ENCODE measurements at places on chromosomes 1 and 21.

DNA sequence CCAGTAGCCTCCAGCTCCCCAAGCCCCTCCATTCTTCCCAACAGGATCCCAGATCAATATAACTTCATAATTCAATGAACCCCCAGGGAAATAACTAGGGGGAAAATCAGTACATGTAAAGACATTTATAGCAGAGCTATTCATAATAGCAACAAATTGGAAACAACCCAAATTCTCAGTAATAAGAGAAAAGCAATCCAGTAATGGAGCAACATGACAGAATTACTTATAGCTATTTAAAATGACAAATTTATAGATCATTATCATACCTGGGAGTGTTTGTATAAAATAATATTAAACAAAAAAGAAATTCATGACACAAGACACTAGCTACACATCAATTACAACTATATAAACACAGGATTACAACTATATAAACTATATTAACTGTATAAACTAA is 20.2 kb downstream of the PLEKHA6 start:
- no peak for DNase-seq

DNA sequence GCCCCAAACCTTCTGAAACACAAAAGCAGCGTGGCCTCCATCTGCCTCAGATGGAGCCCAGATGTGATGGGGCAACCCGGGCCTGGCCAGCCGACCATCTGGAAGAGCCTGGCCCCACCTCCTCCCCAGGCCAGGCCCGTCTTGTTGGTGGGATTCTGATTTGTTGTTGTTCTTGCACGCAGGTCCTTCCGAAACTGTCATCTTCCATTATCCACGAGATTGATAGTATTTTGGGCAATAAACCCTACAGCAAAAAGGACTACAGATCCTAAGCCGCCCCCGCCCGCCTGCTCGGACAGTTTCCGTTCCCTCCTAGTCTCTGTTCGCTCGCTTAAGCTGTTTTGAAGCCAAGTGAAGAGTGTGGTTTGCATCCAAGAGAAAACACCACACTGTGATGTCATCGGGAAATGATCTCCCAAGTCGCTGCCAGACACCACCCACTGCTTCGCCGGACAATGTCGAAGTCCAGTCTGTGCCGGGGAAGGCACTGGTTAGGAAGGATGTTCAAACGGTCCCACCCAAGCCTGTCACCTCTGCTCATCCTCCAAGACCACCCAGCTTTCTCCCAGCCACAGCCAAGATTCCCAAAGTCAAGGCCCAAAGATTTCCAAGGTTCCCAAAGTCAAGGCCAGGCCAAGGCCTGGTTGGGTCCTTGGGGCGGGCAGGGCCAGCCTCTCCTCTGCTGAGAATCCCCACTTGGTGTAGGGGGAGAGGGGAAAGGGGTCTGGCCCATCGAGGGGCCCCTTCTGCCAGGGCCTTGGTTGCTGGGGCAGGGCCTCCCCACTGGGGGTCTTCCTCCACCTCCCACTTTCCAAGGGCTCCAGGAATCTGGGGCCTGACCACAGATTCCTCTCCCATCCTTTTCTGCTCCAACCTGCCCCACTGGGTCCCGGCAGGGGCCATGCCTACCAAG is 52.9 kb downstream of the KCNAB2 start:
- DNase-seq: no peak

DNA sequence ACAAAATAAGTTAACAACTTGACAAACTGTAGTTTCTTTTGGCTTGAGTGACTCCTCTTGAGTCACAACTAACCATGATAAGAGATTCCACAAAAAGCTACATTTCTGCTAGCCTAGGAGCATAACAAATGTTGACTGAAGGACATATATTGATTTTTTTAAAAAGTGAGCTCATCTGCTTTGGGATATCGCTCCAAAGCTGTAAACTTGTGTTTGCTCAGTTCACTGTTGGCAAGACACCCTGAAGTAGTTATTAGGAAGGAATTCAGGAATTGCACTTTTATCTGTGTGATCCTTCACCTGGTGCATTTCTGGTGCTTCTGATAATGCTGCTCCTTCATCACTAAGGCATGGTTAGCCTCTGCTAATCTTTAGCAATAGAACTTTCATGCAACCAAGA is 23.7 kb downstream of the RWDD3 start:
- peak; percentile 10 for DNase-seq

DNA sequence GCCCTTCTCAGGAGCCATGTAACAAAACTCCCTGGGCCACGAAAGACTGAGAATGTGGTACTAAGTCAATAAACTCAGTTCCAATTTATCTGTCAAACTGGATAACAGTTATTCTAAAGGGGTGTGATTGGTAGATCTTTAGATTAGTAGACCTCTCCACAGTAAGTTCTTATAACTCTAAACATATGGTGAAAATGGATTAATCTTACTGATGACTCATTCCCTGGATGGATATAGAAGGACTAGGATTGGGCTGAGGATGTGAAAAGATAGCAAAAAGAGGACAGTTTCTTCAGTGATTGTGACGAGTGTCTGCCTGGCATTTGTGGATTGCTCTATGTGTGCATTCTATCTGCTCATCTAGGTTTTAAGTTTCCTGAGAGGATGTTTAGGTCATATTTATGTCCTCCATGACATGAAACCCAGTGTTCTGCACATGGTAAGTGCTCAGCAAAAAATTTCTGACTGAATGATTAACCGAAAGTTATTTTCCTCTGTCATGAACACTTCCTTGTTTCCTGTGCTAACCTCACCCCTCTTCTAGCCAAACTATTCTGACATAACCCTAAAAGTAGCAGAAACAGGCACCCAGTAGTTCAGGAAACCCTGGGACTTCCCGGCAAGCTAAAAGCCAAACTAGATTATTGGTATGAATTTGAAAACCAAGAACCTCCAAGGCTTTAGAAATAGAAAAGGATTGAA is 397.5 kb upstream of the PLXNA2 start:
- DNase-seq: no peak

DNA sequence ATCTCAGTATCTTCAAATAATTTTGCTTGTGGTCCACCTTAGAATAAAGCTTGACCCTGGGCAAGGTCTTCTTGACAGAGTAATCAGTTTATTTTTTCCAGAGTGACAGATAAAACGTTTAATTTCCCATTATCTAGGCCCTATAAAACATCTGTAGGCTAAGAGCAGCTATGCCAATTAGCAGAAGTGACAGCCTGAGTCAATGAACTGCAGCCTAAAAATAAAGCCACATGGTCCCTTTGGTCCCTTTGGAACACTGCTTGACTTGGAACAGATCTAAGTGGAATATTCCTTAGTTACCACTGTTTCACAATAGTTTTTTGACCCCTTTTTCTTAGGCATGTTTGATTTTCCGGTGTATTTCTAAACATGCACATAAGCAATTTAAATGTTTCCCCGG is 6.3 kb upstream of the RGS13 start:
- no peak for DNase-seq

- DNase-seq: peak; percentile 77
These were observed 26.0 kb downstream of the ROR1 start for GRCh38 chr1:63799820-63800219.

DNA sequence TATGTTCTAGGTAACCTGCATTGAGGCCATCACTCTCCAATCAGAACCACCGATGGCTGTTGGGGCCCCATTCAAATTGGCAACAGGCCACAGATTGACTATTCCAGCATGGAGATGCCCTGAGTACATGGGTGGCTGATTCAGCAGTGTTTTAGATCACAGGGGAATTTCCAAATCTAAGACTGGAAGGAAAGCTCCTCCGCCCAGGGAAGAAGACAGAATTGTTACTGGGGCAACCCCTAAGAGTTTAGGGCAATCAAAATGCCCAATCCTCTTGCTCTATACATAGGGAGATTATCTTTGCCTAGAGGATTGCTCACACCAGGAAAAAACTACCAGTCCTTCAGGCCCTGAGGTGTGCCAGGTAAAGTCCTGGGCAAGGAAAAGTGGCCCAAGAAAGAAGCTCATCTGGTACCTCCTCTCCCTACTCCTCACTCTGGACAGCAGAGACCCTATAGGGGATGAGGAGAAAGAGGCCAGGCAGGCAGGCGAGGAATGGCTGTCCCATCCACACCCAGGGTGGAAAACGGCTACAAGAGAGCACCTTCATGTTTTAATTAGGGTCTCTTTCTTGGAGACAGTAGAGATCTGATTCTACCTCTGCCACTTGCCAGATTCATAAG is 5.8 kb downstream of the S100A8 start:
- DNase-seq: no peak
